ENCODE measurements at places on chromosomes 13 and 19. TPM values are rescaled to one million over a fixed set of nuclear protein-coding genes. Genes with fewer than 3 reads are reported as not detected.

PCP2 gene
- 1.9 TPM for total RNA-seq

CHST8 gene
- not detected for total RNA-seq

ECSIT gene
- total RNA-seq: 28.9 TPM

ZNF653 gene
- 20.0 TPM for total RNA-seq

GRWD1 gene
- total RNA-seq: 45.8 TPM

WDR88 gene
- not detected for total RNA-seq

C19orf18 gene
- not detected for total RNA-seq

ATP8B3 gene
- total RNA-seq: 14.2 TPM

COX7A1 gene
- total RNA-seq: not detected

FGF14 gene
- total RNA-seq: not detected

USP12 gene
- 35.3 TPM for total RNA-seq

PROSER3 gene
- 55.9 TPM for total RNA-seq

ZNF844 gene
- total RNA-seq: 0.54 TPM

CERS1 gene
- not detected for total RNA-seq

PSPN gene
- total RNA-seq: 1.9 TPM

ZNF610 gene
- total RNA-seq: 0.73 TPM

BST2 gene
- 214 TPM for total RNA-seq

CACNG7 gene
- total RNA-seq: not detected

MYO16 gene
- total RNA-seq: not detected

S1PR4 gene
- 179 TPM for total RNA-seq

SHISA7 gene
- total RNA-seq: not detected

ZNF675 gene
- 18.9 TPM for total RNA-seq

MEGF8 gene
- 4.5 TPM for total RNA-seq

CRTC1 gene
- 8.9 TPM for total RNA-seq

ERICH6B gene
- not detected for total RNA-seq

ZNF492 gene
- 0.15 TPM for total RNA-seq

THSD1 gene
- total RNA-seq: 0.49 TPM

MAP2K2 gene
- 144 TPM for total RNA-seq

SIGLEC11 gene
- not detected for total RNA-seq

SYNGR4 gene
- total RNA-seq: not detected

GTF2F2 gene
- total RNA-seq: 16.9 TPM

CAPN12 gene
- total RNA-seq: 4.4 TPM

DIAPH3 gene
- 17.5 TPM for total RNA-seq

ZNF570 gene
- total RNA-seq: 5.6 TPM

RNF225 gene
- not detected for total RNA-seq

URAD gene
- not detected for total RNA-seq

ZNF709 gene
- total RNA-seq: 1.6 TPM

SERTM1 gene
- total RNA-seq: not detected

MATK gene
- total RNA-seq: 11.2 TPM

SOX1 gene
- not detected for total RNA-seq

KASH5 gene
- not detected for total RNA-seq

KMT5C gene
- 19.9 TPM for total RNA-seq

PTGIR gene
- total RNA-seq: 135 TPM

ZNF682 gene
- total RNA-seq: 4.8 TPM

SOX21 gene
- total RNA-seq: not detected

SIGLEC10 gene
- 1.4 TPM for total RNA-seq

VSTM1 gene
- total RNA-seq: not detected

HNRNPM gene
- total RNA-seq: 280 TPM

USHBP1 gene
- 0.22 TPM for total RNA-seq

PSG2 gene
- total RNA-seq: not detected

ZNF628 gene
- total RNA-seq: 6.3 TPM

IFNL3 gene
- total RNA-seq: not detected

CEACAM7 gene
- not detected for total RNA-seq

SYCN gene
- not detected for total RNA-seq

MISP gene
- not detected for total RNA-seq

SMIM44 gene
- total RNA-seq: not detected

All from T-helper 1 cell treated with Interleukin-12 subunit alpha and Interleukin-12 subunit beta and Interleukin-4 antibody, amounts not matched to agents 30 ng/mL and 1 ng/mL, for 36 hours (primary cell).